ENCODE measurements at places on chromosomes 3 and 15. TPM values are rescaled to one million over a fixed set of nuclear protein-coding genes. Genes with fewer than 3 reads are reported as not detected.

Gene THUMPD3
- total RNA-seq, result 64.0 TPM

Gene PCOLCE2
- 60.7 TPM for total RNA-seq

Gene INKA1
- 3.7 TPM for total RNA-seq

Gene ACKR4
- total RNA-seq, result 1.4 TPM

Gene NRROS
- 0.46 TPM for total RNA-seq

Gene SLC28A1
- not detected for total RNA-seq

Gene RYR3
- total RNA-seq, result 0.09 TPM

Gene NISCH
- total RNA-seq, result 76.9 TPM

Gene RETNLB
- not detected for total RNA-seq

Gene CFAP100
- total RNA-seq, result not detected

Gene GOLGA6L24
- not detected for total RNA-seq

Gene ISLR2
- total RNA-seq, result 0.28 TPM

Gene TIPIN
- total RNA-seq, result 8.1 TPM

Gene ALDH1A2
- total RNA-seq, result 1.7 TPM

Gene IMPG2
- total RNA-seq, result 0.14 TPM

Gene ARRDC4
- total RNA-seq, result 9.2 TPM

Gene MGLL
- 10.9 TPM for total RNA-seq

Gene CFAP92
- 1.1 TPM for total RNA-seq

Gene MAGEL2
- total RNA-seq, result 0.37 TPM

Gene CEP63
- total RNA-seq, result 25.1 TPM

Gene PEX11A
- total RNA-seq, result 8.0 TPM

Gene CFAP91
- 0.18 TPM for total RNA-seq

Gene CMTM7
- 3.4 TPM for total RNA-seq

Gene GP9
- not detected for total RNA-seq

Gene NIPA2
- total RNA-seq, result 54.9 TPM

Gene SI
- not detected for total RNA-seq

Gene SNTN
- not detected for total RNA-seq

Gene STAB1
- 0.57 TPM for total RNA-seq

Gene ZPLD1
- total RNA-seq, result 0.28 TPM

Gene GUCA1C
- total RNA-seq, result not detected

Gene PLCD1
- total RNA-seq, result 19.4 TPM

Gene RTF1
- 15.3 TPM for total RNA-seq

Gene HESX1
- 0.65 TPM for total RNA-seq

Gene SLC49A4
- total RNA-seq, result 15.2 TPM

Gene TRIM42
- total RNA-seq, result not detected

Gene PDZRN3
- total RNA-seq, result 77.3 TPM

Gene GOLGA8H
- total RNA-seq, result 0.14 TPM

Gene LRRC31
- total RNA-seq, result not detected

Gene FES
- 23.8 TPM for total RNA-seq

Gene RNF123
- 20.6 TPM for total RNA-seq

Gene PP2D1
- not detected for total RNA-seq

Measured in smooth muscle cell of bladder (primary cell).